ENCODE measurements at places on chromosomes 3 and 15.

DNA sequence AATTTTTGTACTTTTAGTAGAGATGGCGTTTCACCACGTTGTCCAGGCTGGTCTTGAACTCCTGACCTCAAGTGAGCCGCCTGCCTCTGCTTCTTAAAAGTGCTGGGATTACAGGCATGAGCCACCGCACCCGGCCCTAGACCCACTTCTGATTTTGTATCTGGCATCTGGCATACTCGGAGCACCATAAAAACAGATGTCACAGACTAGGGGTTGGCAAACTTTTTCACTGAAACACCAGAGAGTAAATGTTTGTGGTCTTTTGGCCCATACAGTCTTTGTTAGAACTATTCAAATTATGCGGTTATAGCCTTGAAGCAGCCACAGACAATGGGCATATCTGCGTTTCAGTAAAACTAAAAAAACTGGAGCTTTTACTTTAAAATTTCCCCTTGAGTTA, 110.7 kb downstream of the TJP1 start:
- no peak for DNase-seq

GRCh38 chr3:188270423-188270972, 116.5 kb downstream of the LPP start:
- no peak for DNase-seq

- no peak for DNase-seq
Measured at GRCh38 chr3:37086918-37087317, 87.5 kb downstream of the LRRFIP2 start.

DNA sequence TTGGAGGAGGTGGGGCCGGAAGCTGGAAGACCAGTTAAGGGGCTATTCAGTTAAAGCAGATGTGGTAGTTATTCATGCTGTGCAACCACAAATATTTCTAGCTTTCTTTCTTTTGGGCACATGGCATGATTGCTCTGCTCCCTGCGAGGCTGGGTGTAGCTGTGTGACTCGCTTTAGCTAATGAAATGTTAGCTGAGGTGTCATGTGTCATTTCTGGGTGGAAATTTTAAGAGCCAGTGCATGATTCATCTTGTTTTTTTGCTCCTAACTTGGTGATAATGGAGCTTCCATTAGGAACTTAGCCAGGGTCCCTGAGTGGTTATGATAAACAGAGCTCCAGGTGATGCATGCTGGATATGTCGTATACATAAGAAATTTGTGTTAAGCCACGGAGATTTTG, 300.6 kb downstream of the SATB1 start:
- no peak for DNase-seq

- no peak for DNase-seq
Measured at GRCh38 chr3:79001255-79001654, 766.5 kb downstream of the ROBO1 start.

- no peak for DNase-seq
Measured at GRCh38 chr3:110576960-110577359, 494.7 kb upstream of the NECTIN3 start.

GRCh38 chr15:43518197-43518761, 871 bp downstream of the MAP1A start:
- DNase-seq: peak; percentile 82

DNA sequence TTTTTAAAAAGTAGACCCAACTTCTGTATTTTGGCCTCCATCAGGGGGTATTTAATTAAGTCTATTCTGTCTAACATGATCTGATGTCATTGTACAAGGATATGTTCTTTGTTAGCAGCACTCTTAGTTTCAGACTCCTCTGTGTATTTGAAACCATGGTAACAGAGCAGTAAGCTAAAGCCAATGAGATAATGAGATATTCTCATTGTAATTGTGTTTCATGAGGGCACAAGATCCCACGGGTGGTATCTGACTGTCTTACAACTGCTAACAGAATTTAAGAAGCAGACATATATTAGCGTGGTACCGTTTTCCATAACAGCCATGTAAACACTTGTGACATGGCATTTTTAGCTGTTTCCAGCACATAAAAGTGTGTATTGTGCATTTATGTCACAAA, 251.2 kb upstream of the VEPH1 start:
- DNase-seq: no peak

DNA sequence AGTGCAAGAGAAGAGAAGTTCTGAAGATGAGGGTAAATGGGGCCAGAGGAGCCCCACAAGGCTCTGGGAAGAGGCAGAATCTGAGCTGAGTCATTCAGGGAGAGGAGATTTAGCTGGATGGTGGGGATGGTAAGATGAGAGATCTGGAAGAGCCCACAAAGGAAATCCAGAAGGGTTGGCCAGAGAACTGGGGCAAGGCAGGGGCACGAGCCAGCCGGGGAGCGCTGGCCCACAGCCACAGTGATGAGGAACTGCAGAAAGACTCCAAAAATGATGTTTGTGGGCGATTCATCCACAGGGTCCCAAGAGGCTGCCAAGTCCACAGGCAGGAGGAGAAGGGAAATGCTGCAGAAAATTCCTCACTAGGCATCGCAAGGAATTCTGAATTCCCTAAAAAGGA, 75.9 kb upstream of the ATP2B2 start:
- DNase-seq: no peak

DNA sequence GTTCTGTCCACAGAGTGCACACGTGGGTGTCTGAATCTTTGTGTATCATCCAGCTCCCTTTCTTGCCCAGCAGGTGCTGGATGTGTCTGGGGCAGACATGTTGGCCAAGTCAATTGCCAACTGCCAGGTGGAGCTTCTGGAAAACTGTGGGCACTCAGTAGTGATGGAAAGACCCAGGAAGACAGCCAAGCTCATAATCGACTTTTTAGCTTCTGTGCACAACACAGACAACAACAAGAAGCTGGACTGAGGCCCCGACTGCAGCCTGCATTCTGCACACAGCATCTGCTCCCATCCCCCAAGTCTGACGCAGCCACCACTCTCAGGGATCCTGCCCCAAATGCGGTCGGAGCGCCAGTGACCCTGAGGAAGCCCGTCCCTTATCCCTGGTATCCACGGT, 12.5 kb upstream of the RPP14 start:
- DNase-seq: no peak

GRCh38 chr3:146065573-146066006, 95.4 kb downstream of the PLOD2 start:
- no peak for DNase-seq

- DNase-seq: no peak
Measured at GRCh38 chr3:21170964-21171363, 580.0 kb downstream of the ZNF385D start.

DNA sequence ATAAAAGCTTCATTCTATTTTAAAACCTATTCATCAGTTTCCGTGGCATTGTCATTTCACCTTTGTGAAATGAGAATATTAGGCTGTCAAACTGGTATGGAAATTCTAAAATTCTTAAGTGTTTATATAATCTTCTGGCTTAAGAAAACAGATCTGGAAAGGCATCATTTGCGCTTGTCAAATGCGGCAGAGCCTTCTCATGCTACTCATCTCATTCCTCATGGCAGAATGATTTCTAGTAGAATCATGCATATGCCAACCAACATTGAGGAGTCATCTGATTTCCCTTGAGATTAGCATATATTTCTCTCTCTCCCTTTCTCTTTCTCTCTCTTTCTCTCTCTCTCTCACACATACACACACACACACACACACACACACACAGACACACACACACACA, 48.8 kb downstream of the STRIT1 start:
- no peak for DNase-seq

- DNase-seq: no peak
Measured at GRCh38 chr3:190701096-190701532, 161.4 kb downstream of the GMNC start.

DNA sequence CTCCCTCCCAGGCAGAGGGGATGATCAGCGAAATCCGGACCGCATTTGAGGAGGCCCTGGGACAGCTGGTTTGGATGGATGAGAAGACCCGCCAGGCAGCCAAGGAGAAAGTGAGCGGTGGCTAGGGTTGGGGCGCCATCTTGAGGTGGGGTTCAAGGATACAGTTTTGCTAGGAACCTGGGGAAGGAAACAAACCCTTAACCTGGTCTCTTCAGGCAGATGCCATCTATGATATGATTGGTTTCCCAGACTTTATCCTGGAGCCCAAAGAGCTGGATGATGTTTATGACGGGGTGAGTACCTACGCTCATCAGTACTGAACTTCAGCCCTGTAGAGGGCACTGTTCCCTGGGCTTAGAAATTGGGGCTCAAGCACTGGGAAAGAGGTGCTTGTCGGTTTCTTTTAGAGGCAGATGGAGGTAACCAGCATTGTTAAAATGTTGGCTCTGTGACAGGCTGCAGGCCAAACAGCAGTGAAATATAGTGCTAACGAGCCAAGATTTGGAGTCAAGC, 9.6 kb upstream of the PSMD2 start:
- DNase-seq: no peak

- no peak for DNase-seq
Measured at GRCh38 chr3:126501054-126501453, 16.5 kb downstream of the UROC1 start.

DNA sequence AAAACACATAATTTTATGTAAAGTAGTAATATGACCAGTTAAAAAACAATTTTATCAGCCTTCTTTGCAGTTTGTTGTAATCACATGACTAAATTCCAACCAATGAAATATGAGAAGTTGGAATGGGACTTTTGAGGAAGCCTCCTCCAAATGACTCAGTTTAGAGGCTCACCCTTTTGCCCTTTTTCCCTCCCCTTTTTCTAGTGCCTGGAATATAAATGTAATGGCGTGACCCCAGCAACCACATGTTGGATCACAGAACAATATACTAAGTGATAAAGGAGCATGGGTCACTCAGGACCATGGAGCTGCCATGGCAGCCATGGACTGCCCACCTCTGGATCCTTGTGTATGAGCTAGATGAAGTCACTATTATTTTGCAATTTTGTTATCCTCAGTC, 48.8 kb upstream of the HEG1 start:
- DNase-seq: no peak

- no peak for DNase-seq
Measured at GRCh38 chr3:103609472-103609871, 1174.7 kb downstream of the ZPLD1 start.

DNA sequence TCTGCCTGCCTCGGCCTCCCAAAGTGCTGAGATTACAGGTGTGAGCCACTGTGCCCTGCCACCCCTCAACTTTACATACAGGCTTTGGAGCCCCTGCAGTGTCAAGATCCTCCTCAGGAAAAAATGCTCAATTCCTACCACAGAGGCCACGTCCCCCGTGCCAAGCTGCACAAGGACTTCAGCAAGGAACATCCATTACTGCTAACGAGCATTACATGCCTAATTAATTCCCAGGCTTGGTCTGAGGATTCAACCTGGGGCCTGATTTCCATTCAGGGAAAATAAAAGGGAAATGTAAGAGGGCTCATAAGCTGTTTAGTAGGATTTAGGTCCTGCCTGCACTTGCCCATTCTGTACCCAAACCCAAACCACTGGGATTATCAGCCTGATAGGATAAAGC, 161.4 kb downstream of the RAB11A start:
- DNase-seq: no peak

All from anterior cingulate cortex (tissue), 58 donors.